ENCODE measurements at places on chromosomes 4 and X.

- DNase-seq = no peak
These were observed 14.1 kb upstream of the TMEM131L start for GRCh38 chr4:153451911-153452657.

DNA sequence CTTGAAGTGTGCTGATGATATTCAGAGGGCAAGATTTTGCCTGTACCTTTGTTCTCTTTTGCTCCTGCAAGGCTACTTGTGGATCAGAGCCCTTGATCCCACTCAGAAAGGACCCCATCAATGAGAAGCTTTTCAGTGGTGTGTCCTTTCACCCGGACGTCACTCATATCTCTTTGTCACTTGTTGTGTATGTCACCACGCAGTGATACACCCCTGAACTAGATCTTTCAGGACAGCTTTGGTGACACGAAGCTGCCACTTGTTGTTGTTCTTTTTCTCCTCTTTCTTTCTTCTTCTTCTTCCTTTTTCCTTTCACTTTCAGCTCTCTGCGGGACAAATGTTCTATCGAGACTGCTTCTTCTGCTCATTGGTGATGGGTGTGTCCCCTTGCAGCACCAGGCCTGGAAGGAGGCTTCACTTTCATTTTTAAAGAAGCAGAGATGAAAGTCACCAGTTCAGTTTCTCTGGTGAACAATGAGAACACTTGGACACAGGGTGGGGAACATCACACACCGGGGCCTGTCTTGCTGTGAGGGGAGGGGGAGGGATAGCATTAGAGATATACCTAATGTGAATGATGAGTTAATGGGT lies 83.6 kb downstream of the NBDY start:
- DNase-seq = no peak

GRCh38 chr4:21778702-21779101 lies 169.9 kb downstream of the KCNIP4 start:
- DNase-seq = no peak

- no peak for DNase-seq
These were observed 20.8 kb downstream of the ZNF185 start for GRCh38 chrX:152918707-152919106.

DNA sequence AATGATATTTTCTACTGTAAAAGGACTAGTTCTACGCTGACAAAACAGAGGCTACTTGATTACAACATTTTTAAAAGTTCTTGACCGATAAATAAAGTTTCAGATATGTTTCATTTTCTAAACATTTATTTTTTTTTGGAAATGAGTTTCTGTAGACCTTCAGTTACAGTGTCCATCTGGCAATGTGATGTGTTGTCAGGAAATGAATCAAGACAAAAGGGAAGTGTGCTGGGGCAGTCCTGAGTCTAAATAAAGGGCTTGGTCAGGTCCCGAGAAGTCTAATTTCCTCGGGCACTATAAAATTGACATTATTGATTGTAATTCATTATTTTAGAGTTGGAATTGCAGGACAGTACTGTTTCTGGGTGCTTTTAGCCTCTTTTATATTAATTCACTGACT lies 57.0 kb upstream of the FTHL17 start:
- DNase-seq = no peak

DNA sequence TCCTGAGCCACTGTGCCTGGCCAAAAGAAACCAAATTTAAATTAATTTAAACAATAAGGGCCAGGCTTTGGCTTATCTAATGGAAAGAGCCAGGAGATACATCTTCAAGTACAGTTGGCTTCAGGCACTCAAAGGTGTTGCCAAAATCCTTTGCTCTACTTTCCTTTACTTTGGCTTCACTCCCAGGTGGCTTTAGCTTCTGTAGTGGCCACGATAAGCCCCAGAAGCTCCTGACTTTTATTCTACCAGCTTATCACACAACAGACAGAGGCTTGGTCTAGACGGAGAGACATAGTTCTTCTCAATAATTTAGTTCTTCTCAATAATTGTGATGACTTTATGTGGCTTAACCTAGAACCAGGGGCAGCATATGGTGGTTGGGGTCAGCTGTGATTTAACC lies 211.2 kb upstream of the LNX1 start:
- DNase-seq = no peak

DNA sequence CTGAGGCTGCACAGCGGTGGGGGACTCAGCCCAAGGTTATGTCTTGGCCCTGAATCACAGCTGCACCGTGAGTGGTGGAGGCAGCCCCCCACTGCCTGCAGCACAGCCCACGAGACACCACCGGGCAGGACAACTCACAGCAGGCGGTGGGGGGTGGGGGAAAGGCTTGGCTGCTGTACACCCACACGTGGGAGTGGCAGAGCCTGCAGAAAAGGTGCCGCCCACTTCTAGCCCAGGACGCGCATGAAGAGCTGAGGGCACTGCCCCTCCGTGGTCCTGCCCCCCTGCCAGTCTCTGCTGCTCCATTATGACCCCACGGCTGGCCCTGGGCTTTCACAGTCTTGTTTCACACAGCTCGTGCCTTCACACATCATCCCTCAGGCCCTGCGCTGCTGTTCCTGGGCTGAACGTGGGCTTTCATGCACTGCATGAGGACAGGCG lies 40.8 kb downstream of the FGFRL1 start:
- no peak for DNase-seq

DNA sequence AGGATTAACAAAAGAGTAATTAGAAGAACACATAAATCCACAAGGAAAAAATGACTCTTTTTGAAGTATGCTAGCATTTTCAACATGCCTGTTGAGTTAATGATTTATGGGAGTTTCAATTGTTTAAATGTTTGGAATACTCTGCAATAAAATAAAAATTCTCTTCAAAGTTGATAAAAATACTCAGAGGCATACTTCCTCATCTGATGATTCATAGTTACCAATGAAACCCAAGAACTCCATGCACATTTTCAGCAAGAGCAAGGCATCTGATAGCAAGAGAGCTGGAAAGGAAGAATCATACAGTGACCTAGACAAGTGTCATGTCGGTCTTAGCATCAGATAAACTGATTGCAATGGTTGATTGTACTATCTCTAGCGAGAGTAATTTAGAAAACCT lies 443.7 kb upstream of the ATOH1 start:
- DNase-seq = no peak

GRCh38 chr4:104719539-104720230 lies 225.0 kb upstream of the CXXC4 start:
- DNase-seq = no peak

DNA sequence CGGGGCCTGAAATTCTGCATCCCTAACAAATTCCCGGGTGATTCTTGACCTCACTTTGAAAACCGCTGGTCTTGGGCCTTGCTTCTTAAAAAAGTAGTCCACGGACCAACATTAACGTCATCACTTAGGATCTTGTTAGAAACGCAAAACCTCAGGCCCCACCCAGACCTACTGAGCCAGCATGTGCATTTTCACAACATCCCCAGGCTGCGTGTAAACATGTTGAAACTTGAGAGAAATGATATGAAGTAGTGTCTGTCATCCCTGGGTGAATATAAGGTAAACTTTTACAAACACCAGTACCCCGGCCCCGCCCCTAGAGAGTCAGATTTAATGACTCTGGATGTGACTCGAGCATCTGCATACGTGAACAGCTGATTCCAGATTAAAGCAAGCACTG lies 33.7 kb downstream of the SORBS2 start:
- DNase-seq = no peak

DNA sequence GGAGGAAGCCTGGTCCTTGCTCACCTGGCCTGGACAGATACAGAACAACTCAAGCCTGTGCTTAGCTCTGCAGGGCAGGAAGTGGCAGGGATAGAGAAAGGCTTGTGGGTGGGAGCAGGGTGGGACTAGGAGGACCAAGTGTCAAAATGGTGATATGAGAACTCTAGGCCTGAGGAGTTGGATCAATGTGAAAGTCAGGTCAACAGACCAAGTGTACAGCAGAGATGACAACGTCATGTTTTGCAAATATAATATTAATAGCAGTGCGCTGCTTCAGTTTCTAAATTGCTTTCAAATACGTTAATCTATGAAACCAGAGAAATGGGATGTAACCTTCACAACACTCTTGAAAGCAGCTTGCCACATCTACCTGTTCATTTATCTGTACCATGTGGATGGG lies 114.2 kb upstream of the MAP3K15 start:
- DNase-seq = no peak

- DNase-seq = no peak
These were observed 241.8 kb downstream of the PRDM5 start for GRCh38 chr4:120680647-120681228.

Data from stimulated activated CD4-positive, alpha-beta T cell treated with anti-CD3 and anti-CD28 coated beads, Interleukin-12 subunit alpha, Interleukin-12 subunit beta, amount 100 ng/mL, for 48 hours (primary cell).